Suprapubic skin (tissue), 4 donors: ENCODE measurements at places on chromosomes 5 and 9.
A peak's percentile ranks its signal among the peaks of the same experiment; 100 is the strongest.

DNA sequence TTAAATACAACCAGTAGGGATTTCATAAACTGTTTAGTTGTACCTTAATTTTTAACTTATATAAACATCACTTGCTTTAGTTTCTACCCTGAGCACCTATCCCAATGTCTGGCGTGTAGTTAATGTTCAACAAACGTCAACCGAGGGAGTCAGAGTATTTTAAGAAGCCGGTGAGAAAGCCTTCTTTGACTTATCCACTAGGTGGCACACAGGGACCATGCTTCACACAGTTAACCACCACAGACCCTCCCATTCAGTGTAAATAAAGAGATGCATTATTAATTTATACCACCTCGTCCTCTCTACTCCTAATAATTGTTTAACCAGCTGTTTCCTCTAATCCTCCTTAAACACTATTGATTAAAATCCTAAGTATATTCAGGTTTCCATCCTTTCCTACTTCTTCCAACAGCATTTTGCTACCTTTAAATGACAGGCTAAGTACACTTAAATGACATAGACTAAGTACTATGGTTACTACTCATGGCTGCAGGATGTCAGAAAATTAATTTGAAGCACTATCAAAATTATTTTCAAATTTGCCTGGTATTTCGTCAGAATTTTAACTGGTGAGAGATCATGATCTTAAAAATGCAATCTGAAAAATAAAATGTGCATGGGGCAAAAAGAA lies 2.3 kb downstream of the HAPLN1 start:
- DNase-seq: no peak

GRCh38 chr9:112371060-112371459 lies 8.8 kb upstream of the HSDL2 start:
- DNase-seq: no peak

DNA sequence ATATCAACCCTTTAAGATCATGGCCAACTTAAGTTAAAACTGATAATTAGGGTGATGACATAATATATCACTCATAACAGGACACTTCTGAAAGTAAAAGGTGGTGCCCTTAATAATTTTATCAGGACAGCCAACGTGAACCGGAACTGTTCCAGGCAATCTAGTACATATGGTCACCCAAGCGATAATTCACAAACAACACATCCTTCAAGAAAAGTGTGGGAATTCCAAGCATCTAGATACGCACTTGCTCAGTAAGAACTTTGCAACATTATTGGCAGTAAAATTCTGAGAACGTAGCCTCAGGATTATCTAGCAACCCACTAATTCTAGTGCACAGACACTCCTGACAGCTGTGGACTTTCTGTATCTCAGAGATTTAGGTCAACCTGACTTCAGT lies 85.7 kb downstream of the ALDH7A1 start:
- no peak for DNase-seq

DNA sequence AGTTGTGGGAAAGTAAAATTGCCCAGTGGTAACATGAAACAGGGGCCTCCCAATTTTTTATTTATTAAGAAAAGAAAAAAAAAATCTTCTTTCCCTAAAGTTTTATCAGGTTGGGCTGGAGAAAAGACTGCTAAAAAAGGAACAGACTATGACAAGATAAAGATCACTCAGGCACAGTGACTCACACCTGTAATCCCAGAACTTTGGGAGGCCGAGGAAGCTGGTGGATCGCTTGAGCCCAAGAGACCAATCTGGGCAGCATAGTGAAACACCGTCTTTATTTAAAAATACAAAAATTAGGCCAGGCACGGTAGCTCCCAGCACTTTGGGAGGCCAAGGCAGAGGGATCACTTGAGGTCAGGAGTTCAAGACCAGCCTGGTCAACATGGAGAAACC lies 312.5 kb downstream of the CETN3 start:
- DNase-seq: no peak

DNA sequence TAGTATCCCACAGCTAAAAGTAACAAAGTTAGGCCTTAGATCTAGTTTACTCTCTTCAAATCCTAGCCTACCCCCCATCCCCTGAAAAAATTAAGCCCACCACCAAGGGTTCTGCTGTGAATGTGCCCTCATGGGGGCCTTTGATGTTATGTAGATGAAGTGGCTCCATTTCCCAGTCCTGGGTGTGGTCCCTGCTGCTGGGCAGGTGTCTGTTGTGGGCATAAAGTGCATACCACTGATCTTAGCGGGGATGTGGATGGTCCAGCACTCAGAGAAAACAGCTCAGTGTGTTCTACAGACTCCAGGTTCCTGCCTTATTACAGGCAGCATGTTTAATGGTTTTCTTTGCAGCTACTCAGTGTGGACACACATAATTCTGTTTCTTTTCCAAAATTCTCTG lies 1.9 kb downstream of the PCBD2 start:
- no peak for DNase-seq

- DNase-seq: no peak
These were observed 334.3 kb downstream of the ICE1 start for GRCh38 chr5:5756762-5757161.

DNA sequence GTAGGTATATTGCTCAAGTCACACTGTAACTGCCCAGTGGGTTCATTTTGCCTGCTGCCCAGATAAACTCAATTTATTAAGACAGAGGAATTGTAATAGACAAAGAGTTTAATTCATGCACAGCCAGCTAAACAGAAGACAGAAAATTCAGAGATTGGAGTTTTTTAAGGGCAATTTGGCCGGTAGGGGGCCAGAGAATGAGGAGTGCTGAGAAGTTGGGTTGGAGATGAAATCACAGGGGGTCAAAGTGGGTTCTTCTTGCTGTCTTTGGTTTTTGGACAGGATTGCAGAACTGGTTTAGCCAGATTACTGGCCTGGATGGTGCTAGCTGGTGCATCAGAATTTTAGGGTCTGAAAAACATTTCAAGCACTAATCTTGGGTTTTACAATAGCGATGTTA lies 20.7 kb upstream of the IL33 start:
- DNase-seq: no peak

- DNase-seq: no peak
These were observed 322.9 kb downstream of the SLIT3 start for GRCh38 chr5:168978015-168978414.

DNA sequence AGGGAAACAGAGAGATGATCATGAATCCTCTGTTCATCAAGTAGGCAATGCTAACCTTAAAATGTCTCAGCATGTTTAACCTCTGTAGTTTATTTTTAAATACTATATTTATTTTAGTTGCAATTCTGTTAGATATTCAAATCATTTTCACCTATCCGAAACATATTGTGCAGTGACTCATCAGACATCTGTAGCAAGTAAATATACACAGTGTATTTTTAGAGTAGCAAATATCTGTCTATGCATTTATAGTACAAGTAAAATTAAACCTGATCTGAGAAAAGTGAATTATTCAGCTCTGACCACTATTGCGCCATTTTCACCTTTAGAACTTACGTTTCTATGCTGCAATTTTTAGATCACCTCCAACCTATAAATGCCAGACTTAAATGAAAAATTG lies 24.3 kb upstream of the TUSC1 start:
- no peak for DNase-seq

DNA sequence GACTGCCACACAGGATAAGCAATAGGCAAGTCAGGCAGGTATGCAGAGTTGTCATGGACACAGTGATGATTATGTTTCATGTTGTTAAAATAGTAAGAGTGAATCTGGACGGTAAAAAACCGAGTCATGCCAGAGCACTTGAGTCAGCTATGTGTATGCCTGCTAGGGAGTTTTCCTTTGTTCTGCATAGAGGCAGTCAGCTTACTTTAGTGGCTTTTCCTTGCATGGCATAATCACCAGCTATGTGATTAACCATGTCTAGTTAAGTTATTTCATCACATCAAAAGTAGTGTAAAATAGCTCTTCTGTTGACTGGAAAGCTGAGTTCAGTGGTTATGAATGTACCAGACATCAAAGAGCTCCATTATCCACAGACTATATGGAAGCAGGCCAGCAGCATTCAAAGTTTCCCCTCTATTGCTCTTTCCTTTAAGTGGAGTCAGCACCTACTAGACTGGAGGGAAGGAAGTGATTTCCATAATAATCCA lies 989.8 kb downstream of the TLE1 start:
- no peak for DNase-seq

DNA sequence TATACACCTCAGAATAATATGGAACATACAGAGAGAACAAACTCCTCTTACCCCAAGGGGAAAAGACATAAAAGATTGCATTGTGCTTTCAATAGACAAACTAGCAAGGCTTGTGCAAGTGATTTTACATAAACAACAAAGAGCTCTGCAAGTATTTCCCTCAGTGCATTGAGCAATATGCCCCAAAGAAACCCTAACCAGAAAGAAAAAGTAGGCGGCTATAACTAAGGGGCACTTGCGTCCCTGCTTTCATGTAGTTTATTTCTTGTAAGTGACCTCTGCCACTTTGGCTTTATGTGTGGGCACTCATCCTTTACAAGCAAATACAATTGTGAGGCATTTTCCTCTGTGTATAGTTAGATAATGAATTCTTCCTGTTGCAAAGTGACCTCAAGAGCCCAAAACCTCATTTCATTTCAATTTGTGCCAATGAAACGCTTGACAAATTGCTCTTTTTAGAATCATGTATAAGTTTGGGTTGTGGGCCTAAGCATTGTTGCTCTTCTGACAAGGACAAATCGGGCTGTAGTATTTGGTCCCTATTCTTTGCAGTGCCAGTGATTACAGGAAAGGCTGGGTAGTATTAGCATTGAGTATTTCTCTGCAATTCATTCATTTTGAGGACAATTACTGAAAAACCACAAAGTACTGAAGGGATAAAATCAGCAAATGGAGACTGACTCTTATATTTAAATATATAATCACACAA lies 282.2 kb downstream of the DTWD2 start:
- DNase-seq: no peak

DNA sequence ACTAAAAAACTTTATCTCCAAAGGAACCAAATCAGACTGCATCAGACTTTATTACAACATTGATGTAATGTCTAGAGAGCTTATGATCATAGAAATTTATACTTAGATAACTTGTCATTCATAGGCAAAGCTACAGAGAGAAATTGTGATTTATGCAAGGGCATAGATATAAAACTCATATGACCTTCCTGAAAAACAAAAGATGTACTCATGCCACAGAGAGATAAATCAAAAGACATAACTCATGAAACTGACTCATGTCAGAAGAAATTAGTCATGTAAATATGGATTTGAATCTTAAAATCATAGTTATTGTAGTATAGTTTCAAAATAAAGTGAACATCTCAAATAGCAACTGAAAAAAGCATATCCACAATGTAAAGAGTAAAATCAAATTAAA lies 186.2 kb downstream of the GABBR2 start:
- DNase-seq: no peak

DNA sequence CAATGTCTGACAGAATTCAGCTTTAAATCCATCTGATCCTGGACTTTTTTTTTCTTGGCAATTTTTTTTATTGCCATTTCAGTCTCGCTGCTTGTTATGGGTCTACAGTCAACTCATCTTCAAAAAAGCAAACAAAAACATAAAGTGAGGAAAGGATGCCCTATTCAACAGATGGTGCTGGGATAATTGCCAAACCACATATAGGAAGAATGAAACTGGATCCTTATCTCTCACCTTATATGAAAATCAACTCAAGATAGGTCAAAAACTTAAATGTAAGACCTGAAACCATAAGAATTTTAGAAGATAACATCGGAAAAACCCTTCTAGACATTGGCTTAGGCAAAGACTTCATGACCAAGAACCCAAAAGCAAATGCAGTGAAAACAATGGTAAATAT lies 389.1 kb upstream of the ST8SIA4 start:
- no peak for DNase-seq

DNA sequence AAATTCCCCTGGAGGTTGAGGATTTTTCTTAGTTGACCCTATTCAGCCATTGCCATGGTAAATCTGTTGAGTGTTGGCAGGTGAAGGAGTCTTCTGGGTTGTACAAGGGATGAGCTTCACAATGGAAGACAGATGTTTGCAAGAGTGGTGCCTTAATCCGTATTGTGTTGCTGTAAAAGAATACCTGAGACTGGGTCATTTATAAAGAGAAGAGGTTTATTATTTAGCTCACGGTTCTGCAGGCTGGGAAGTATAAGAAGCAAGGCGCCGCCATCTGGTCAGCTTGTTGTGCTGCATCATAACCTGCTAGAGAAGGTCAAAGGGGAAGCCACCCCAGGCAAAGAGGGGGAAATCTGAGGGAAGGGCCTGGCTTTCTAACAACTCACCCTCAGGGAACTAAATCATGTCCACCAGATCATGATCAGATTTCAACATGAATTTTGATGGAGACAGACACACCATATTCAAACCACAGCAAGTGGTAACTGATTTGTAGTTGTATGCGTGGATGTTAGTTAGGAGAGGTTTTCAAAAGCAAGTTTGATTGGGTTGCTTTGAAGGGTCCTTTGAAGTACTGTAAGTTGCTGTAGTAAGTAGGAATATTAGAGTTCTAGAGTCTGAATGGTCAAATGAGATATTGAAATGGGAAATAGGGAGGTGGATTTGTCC lies 2.5 kb downstream of the TNPO1 start:
- DNase-seq: peak; percentile 67
